ENCODE measurements at places on chromosomes 12 and 14.

- no peaks in the 10 kb centered on the region for H3K36me3 ChIP-seq
- no peak for DNase-seq
- H3K27ac ChIP-seq: peak overlapping the region; percentile 36
These were observed 212.5 kb downstream of the CHST11 start for GRCh38 chr12:104669089-104669721.

- no peak overlapping the region for H3K4me3 ChIP-seq
- no peaks in the 10 kb centered on the region for H3K4me1 ChIP-seq
- H3K27me3 ChIP-seq: no peaks in the 10 kb centered on the region
- DNase-seq: no peak
- no peaks in the 10 kb centered on the region for H3K36me3 ChIP-seq
These were observed 16.0 kb downstream of the LRRK2 start for GRCh38 chr12:40240779-40241178.

- H3K4me1 ChIP-seq: no peaks in the 10 kb centered on the region
- H3K4me3 ChIP-seq: no peak overlapping the region
- no peak for DNase-seq
- no peak overlapping the region for H3K27ac ChIP-seq
These were observed 42.0 kb upstream of the BMAL2 start for GRCh38 chr12:27290501-27291168.

- no peak for DNase-seq
- H3K4me1 ChIP-seq: peaks cover 7% of the 10 kb centered on the region
- H3K27me3 ChIP-seq: no peaks in the 10 kb centered on the region
- H3K36me3 ChIP-seq: no peaks in the 10 kb centered on the region
- H3K27ac ChIP-seq: no peak overlapping the region
These were observed 1.5 kb downstream of the CAPRIN2 start for GRCh38 chr12:30753233-30753632.

DNA sequence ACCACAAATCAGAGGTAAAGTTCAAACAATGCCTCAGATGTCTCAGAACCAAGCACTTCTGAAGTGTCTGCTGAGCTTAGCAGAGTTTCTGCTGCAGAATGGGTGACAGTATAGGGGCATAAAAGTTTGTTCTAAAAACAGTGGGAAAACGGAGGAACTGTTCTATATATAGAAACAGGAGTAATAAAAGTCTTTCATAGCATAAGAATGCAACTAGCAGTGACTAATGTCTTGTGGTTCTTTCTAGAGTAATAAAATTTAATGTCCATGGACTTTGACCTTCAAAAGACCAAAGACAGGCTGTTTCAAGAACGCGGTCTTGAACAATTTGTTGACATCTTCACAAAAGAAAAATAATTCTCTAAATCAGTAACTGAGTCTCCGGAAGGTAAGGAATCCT lies 107.5 kb upstream of the FAR2 start:
- no peaks in the 10 kb centered on the region for H3K4me1 ChIP-seq
- no peak overlapping the region for H3K27ac ChIP-seq
- DNase-seq: no peak
- H3K27me3 ChIP-seq: no peaks in the 10 kb centered on the region
- H3K4me3 ChIP-seq: no peak overlapping the region

All from breast epithelium (tissue), 4 donors.